Pulmonary artery endothelial cell (primary cell): ENCODE measurements at places on chromosomes 1 and 21. TPM values are rescaled to one million over a fixed set of nuclear protein-coding genes. Genes with fewer than 3 reads are reported as not detected.

- DNase-seq, result no peak
These were observed 60.0 kb downstream of the SLC25A24 start for GRCh38 chr1:108140177-108140576.

DNA sequence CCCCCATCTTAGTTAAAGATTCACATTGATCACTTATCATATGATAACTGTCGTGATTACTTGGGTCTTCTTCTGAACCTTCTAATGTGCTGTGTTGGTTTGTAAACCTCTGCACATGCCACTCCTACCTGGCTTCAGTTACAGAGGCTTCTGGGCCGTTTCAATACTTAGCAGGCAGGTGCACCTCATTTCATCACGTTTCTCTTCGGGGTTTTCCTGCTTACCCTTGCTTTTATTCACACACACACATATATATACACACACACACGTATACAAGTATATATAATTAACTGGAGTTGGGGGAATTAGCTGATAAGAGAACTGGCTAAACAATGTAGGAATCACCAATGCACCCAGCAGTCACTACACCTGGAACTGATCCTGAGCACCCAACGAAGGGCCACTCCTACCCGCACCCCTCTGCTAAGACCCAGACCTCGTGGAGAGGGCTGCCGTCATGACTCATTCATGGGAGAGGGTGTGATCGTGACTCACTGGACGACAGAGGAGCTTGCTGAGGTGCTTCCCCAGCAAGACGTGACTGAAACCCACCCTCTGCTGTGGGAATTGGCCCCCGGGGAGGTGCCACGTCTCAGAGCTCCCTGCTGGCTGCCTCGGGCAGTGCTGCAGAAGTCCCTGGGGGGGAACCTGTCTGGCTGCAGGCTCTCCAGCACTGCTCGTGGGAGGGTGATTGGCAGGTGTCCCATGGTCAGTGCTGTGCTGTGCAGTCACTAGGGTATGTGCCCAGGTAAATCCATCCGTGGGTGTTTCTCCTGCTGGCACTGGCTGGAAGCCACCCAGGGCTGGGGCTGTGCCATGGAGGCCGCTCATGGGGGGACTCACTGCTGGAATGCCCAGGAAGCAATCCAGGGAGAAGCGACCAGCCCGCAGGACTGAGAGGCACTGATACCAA lies 166.6 kb downstream of the DYRK1A start:
- DNase-seq, result no peak

- DNase-seq, result no peak
These were observed 8.8 kb downstream of the ASAP3 start for GRCh38 chr1:23475134-23475628.

FLG2 gene
- total RNA-seq, result not detected in 2 replicates

KPNA6 gene
- 37.0 and 45.2 TPM in 2 replicates for total RNA-seq

CRABP2 gene
- total RNA-seq, result 0.11 and 0.46 TPM in 2 replicates

DNA sequence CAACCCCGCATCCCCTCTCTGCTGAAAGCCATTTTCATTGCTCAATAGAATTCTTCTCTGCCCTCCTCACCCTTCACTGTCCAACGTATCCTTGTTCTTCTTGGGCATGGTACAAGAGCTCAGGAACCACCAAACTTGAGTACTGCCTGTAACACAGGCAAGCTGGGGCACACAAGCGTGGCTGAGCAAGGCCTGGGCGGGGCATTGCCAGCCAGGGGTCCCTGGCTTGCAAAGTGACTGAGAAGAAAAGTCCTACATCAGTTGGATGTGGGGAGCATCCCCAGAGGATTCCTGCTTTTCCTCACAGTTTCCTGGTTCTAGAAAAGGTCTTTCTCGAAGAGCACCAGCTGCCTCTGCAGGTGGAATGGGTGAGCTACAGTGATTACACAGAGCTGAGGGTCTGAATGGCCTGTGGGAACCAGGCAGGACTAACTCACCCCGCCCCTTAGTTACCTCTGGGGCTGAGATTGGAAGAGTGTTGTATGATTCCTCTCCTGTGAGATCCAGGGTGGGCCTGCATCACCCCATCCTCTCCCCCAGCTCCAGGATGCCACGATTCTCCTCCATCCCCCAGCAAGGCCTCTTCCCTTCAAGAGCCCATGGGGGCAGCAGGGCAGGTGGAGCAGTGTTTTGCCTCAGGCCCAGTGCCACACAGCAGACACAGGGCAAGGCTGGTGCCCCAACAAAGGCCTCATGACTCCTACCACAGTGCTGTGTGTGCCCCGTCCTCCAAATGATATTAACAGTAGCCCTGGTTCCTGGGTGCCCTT lies 121.9 kb downstream of the MATN1 start:
- no peak for DNase-seq

DNA sequence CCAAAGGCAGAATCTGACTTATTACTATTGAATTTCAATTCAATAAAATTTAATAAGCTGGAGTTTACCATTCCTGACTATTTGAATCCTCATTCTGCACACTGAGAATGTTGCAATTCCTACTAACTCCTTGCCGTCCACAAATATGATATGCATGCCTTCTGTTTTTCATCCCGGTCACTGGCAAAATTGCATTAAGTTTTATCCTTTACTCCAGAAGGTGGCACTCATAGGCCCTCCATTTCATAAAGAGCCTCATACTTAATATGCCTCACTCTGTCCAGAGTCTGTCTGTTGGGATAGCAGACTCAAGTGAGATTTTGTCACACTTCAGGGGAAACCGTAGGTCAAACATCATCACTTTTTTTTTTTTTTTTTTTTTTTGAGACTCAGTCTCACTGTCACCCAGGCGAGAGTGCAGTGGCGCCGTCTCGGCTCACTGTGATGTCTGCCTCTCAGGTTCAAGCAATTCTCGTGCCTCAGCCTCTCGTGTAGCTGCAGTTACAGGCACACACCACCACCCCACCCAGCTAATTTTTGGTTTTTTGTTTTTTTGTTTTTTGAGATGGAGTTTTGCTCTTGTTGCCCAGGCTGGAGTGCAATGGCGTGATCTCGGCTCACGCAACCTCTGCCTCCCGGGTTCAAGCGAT lies 27.3 kb downstream of the F11R start:
- DNase-seq, result no peak

GJA8 gene
- not detected in 2 replicates for total RNA-seq

DNA sequence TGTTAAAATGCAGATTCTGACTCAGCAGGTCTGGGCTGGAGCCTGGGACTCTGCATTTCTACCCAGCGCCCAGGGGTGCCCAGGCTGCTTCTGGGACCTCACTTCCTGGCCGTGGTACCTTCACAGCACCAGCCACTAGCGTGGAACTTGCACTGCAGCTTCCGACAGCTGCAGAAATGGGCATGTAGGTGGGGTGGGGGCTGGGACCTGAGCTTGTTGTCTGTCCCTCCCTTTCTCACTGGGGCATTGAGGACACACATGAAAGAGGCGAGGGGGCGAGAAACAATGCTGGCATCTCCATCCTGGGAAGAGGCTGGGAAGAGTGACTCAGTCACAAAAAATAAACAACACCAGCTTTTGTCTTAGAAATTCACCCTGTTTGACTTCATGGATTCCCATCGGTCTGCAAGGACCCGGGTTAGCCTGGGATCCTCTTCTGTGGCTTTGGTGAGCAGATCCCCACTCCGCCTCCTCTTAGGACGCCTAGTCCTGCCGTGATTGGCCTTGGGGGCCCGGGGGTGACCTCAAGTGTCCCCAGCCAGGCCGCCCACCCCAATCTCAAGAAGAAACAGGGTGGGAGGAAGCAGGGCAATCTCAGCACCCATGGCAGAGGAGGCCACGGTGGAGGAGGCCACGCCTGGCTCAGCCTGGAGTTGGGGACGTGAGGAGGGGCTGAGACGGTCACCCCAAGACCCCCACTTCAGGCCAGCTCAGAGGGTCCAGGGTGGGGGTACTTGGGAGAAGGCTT lies 29.9 kb upstream of the POFUT2 start:
- no peak for DNase-seq

DNA sequence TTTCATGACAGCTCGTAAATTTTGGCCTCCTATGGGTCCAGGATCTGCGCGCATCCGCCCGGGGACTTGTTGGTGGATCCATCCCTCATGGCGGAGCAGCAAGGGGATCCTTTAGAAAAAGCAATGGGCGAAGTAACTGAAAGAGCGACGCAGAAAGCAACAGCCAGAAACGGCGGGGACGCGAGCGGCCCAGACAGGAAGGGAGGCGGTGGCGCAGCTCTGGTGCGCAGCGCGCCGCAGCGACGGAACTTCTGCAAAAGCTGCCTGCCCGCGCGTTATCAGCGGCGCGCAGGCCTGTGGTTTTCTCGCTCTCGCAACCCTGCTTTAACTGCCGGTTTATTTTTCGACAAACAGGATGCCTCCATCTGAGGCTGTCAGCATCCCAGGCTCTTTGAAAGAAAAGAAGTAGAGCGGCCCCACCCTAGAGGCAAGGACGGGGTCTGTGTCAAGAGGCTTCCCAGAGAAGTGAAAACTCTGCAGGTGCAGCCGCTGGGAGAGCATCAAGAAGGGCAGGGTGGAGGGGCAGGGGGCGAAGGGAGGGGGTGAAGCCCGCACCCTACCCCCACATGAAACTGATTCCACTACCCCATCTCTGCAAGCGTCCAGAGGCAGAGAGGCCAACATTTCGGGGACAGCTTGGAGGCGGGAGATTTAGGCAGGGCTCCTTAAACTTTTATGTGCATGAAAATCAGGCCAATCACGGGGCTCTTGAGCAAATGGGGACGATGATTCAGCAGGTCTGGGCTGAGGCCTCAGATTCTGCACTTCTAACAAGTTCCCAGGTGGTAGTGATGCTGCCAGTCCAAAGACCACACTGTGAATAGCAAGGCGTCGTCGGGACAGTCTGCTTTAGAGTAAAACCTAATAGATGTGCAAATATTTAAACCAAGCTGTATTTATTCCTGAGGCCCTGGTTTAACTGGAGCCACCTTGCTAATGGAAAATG lies 22.2 kb downstream of the RUNX1 start:
- DNase-seq, result no peak

DNA sequence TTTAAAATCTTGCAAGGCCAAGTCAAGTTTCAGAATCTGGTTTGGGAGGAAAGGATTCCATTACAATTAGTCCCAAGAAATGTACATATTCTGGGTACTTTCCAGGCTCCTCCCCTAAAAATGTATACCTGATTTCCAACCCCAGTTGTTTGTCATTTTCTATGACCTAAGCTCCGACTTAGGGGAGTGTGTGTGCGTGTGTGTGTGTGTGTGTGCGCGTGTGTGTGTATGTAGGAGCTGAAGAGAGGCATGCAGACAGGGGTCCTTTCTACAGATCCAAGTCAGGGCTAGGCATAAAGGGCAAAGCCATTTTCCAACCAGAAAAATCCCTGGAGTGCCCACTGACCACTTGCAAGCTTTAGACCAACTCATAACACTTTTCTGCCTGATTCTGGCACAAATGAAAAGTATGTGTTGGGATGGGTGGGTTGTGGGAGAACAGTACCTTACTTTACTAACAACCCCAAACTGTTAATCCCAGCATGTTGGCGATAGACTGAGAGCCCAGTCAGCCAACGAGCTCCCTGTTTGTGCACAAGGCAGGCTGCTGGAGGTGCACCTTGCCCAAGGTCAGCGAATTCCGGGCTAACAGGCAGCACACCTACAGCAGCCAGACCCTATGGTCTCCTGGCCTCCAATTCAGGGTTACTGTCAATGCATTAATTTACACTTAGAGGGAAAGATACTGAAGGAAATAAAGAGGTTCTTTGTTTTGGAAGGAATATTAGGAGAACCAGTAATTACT lies 1.7 kb downstream of the TRABD2B start:
- DNase-seq, result no peak

DNA sequence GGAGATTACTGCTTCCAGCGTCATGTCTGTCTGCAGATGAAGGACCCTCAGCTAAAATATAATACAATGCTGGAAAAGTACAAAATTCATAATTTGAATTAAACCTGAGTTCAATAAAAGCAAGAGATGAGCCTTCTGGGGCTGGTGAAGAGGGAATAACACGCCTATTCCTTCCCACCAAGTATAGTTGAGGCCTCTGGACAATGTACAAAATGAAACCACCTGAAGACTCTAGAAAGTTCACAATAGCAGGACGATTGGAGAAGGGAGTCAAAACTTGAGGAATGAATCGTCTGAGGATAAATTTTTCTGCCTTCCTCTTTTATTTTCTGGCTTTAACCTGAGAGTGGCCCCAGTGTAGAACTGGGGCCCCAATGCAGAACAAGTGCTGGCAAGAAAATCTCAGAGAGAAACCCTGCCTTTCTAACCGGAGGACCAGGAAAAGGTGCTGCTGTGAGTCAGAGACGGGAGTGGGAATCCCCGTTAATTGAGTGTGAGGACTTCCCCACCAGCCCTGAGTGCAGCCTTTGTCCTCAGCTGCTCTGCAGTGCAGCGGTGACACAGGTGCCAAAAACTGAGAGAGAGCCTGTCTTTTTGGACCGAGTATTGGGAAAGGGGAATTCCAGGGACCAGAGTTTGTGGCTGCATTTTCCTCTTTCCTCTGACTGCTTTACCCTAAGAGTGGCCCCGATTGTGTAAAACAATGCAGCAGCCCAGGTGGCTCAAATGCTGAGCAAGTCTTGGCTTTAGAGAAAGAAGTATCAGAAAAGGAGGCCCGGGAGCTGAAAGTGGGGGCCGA lies 264.9 kb downstream of the DYRK1A start:
- DNase-seq, result no peak

ZNF436 gene
- total RNA-seq, result 15.2 and 21.1 TPM in 2 replicates

DNA sequence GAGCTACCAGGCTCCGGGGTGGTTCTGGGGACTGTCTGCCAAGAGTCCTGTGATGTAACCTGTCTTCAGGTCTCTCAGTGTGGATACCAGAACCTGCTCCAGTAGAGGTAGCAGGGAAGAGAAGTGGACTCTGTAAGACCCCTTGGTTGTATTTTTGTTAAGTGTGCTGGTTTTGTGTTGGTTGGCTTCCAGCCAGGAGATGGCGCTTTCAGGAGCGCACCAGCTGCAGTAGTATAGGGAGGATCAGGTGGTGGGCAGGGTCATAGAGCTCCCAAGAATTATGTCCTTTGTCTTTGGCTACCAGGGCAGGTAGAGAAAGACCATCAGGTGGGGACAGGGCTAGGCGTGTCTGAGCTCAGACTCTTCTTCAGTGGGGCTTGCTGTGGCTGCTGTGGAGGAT lies 1147.2 kb upstream of the ADGRL4 start:
- DNase-seq, result no peak

HSD3B2 gene
- total RNA-seq, result not detected in 2 replicates

LRRC3 gene
- total RNA-seq, result 0.71 and 1.5 TPM in 2 replicates

GRCh38 chr1:169115891-169116585 lies 9.5 kb downstream of the ATP1B1 start:
- DNase-seq, result no peak

- no peak for DNase-seq
These were observed 38.2 kb downstream of the NTPCR start for GRCh38 chr1:232988572-232989040.

SPRR3 gene
- not detected in 2 replicates for total RNA-seq

USP25 gene
- total RNA-seq, result 58.8 and 69.2 TPM in 2 replicates

GLRX2 gene
- total RNA-seq, result 11.2 and 15.9 TPM in 2 replicates

CTSE gene
- total RNA-seq, result 0.07 TPM in 2 replicates

COL24A1 gene
- total RNA-seq, result 0.07 TPM in 2 replicates

DNA sequence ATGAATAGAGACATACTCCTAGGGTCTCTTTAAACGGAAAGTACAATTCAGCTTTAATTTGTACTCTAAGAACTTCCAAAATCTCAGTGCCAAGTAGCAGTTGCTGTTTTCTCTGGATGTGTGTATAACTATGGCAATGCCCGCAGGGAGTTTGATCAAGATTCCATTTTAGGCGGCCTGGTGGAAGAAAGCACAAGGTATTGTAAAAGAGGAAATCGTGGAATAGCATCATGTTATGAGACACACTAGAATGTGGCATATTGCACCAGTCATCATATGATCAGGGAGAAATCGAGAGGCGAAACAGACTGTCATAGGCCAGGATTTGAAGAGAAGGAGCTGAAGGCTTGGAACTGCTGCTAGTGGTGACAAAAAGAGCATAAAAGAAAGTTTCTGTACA lies 316.2 kb upstream of the FMN2 start:
- no peak for DNase-seq

RCSD1 gene
- total RNA-seq, result 0.07 and 2.4 TPM in 2 replicates
